Activated naive CD8-positive, alpha-beta T cell treated with anti-CD3 and anti-CD28 coated beads, Interleukin-2, amount 10 ng/mL, durations not matched to agents 7 days and 5 days (primary cell): ENCODE measurements at places on chromosomes 11 and 22. TPM values are rescaled to one million over a fixed set of nuclear protein-coding genes. Genes with fewer than 3 reads are reported as not detected.

The POTEH gene
- total RNA-seq = not detected

The MRTFA gene
- 72.5 TPM for total RNA-seq

The MIOX gene
- not detected for total RNA-seq

The SLN gene
- not detected for total RNA-seq

GRCh38 chr11:129722529-129722928 is 93.1 kb upstream of the TMEM45B start:
- DNase-seq = no peak

GRCh38 chr11:34826384-34826726 is 89.8 kb downstream of the APIP start:
- DNase-seq = no peak

DNA sequence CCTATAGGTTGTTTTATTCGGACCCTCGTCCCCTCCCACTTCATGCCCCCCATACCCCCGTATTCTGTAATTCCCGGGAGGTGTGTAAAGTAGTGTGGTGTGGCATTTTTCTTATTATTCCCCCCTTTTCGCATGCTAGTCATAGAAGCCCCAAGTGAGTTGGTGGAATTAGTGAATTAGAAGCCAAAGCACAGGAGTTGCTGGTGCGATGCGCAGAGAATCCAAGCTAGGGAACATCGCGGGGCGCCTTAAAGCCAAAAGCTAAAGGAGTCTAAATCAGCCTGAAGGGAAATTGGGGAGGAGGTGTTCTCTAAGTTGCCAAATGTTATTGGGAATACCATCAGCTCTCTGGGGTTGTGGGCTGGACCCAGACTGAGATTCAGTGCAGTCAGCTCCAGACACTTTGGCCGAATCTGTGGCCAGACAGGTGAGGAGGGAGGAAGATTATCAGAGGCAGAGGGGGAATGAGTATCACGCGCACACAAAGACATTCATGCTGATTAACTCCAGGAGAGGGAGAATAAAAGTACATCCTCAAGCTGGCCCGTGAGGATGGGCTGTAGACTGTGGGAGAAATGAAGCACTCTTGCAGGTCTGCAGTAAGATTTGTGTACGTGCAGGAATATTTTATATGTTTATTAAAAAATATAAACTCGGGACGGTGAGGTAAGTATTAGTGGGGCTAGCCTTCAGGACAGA is 102.8 kb upstream of the HSD17B12 start:
- no peak for DNase-seq

- DNase-seq = no peak
These were observed 33.7 kb downstream of the APLP2 start for GRCh38 chr11:130103296-130103814.

GRCh38 chr11:7028141-7028540 is 7.9 kb downstream of the NLRP14 start:
- no peak for DNase-seq

DNA sequence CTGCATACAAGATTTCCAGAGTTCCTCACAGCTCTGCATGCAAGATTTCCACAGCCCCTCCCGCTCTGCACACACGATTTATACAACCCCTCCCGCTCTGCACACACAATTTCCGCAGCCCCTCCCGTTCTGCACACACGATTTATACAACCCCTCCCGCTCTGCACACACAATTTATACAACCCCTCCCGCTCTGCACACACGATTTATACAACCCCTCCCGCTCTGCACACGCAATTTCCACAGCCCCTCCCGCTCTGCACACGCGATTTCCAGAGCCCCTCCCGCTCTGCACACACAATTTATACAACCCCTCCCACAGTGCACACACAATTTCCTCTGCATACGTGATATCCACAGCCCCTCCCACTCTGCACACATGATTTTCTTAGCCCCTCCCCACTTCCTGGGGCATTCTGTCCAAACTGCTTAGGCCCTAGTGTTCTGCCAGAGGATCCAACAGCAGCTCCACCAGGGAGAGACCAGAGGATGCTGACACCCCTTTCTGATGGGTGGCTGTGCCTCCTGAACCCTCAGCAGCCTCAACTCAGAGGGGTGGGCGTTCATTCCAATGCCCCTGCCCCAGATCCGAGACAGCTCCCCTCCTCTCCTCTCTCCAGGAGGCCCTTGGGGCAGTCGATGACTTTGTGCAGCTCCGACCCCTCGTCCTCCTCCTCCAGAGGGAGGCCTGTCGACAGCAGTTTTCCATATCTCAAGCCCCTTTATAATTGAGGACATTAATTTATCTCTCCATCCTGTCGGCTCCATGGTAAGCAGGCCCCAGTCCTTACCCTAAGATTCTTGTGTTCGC is 671.7 kb downstream of the BRD1 start:
- no peak for DNase-seq

DNA sequence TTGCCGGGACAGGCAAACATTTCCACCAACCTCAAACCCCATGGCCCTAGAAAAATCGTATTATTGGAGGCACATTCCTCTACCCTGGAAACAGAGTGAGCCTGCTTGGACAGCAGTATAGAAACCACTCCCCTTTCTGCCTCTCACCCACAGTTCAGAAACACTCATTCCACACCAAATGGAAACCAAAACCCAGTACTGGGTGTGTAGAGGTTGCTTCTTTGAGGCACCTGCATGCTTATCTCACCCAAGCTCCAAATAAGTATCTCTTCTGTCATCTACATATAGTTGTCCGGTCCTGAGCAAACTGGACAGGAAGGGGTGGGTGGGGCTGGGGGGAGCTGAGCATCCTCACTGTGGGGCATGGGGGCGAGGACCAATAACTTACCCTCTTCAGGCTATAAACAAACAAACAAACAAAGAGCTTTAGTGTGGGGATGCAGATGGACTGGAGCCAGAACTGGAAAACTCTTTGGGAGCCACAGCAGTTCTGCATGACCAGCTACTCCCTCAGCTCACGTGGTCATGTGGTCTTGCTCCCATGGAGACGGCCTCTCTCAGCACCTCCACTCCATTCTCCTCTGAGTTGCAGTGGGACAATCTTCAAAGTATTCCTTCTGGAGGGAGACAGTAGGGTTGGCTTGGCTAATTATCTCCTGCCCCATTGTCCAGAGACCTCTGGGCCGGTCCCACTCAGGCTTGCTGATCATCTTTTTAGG is 1.0 kb upstream of the PLAAT2 start:
- no peak for DNase-seq

- DNase-seq = no peak
These were observed 2.1 kb downstream of the TPCN2 start for GRCh38 chr11:69050592-69051380.

- no peak for DNase-seq
These were observed 959 bp upstream of the HIPK3 start for GRCh38 chr11:33256031-33256812.

DNA sequence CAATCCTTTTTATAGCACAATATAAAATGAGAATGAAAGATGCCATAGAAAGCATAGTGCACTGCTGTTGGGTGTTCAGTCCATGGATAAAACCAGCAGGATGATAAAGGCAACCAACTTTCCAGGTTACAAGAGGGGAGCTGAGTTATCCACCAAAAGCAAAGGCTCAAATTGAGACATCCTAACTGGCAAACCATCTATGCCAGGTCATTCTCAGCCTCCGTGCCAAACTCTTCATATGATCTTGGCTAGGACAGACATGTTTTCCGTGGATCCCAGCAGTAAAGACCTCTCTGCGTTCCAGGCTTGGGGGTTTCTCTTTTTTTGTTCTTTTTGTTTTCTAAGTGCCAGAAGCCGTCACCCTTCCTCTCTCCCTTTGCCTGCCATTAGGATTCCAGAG is 7.3 kb upstream of the APOA1 start:
- no peak for DNase-seq

DNA sequence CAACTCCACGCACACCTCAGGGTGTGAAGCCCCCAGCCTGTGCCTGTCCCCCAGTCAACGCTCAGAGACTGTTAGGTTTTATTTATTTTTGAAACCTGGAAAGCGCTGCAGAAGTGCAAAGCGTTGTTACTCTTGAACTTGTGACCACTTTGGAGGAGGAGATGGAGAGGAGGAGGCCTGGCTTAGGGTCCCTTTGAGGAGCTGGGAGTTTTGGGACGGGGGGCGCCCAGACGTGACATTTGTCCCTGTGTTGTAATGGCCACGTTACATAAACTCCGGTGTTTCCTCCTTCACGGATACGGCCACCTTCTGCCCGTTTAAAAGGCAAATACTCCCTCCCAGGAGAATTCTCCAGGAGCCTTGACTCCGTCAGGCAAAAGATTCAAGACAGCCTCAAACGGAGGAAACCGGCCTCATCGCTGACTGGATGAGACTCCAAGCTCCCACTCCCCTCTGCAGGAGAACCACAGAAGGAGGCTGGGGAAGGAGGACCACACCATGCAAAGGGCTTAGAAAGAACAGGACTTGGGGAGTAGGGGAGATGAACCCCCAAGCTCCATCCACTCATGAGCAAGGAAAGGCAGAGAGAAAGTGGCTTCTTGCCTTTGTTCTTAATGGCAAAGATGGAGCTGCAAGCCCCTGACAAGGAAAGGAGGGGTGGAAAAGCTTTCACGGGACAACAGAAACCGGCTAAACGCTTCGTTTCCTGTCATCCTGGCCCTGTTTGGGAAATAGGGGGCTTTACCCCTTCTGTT is 630 bp downstream of the PIK3IP1 start:
- DNase-seq = peak; percentile 52

GRCh38 chr11:118834427-118835028 is 43.6 kb upstream of the DDX6 start:
- no peak for DNase-seq

DNA sequence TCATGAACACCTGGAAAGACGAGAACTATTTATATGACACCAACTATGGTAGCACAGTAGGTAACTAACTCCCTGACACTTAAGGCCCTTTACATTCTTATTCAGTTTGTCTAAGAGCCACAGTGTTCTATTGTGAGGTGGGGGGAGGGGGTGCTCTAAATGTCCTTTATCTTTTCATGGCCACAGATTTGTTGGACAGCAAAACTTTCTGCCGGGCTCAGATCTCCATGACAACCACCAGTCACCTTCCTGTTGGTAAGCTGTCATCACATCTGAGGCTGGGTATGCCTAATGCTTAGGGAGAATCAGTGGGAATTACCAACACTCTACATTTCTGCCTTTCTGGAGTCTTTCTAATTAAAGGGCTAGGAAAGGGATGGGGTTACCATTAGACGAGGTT is 30.7 kb downstream of the EHF start:
- no peak for DNase-seq
